ENCODE measurements at places on chromosomes 3 and 15. TPM values are rescaled to one million over a fixed set of nuclear protein-coding genes. Genes with fewer than 3 reads are reported as not detected.

Gene PDZRN3
- 1.0 TPM for total RNA-seq

Gene MINAR1
- 0.49 TPM for total RNA-seq

Gene TF
- total RNA-seq: 0.16 TPM

Gene CASR
- not detected for total RNA-seq

Gene LYZL4
- not detected for total RNA-seq

Gene MELTF
- total RNA-seq: 15.3 TPM

Gene AMIGO3
- 1.4 TPM for total RNA-seq

Gene PCSK6
- 0.13 TPM for total RNA-seq

Gene C3orf22
- not detected for total RNA-seq

Gene KBTBD13
- total RNA-seq: not detected

Gene SNTN
- not detected for total RNA-seq

Gene KLHL6
- total RNA-seq: not detected

Gene C3orf85
- total RNA-seq: not detected

Gene IL17RD
- 31.3 TPM for total RNA-seq

Gene BFSP2
- not detected for total RNA-seq

Gene CLSTN2
- total RNA-seq: 92.3 TPM

Gene SYNPR
- not detected for total RNA-seq

Gene LRRIQ4
- not detected for total RNA-seq

Gene CACNA2D3
- total RNA-seq: 0.13 TPM

Gene CHRM5
- total RNA-seq: not detected

Gene EPHA3
- total RNA-seq: 0.81 TPM

Gene SCN5A
- 0.76 TPM for total RNA-seq

Gene PLSCR5
- total RNA-seq: not detected

Gene CCR3
- not detected for total RNA-seq

Gene GOLGA6D
- total RNA-seq: not detected

Gene CLDN11
- total RNA-seq: 77.7 TPM

Gene PLAAT1
- 2.2 TPM for total RNA-seq

Gene SIDT1
- total RNA-seq: not detected

Gene THRB
- 13.4 TPM for total RNA-seq

Gene CAPN7
- total RNA-seq: 13.0 TPM

Gene SEMA5B
- not detected for total RNA-seq

Gene ARPP21
- total RNA-seq: 0.49 TPM

Gene CAPN3
- 1.9 TPM for total RNA-seq

Gene TM6SF1
- 1.4 TPM for total RNA-seq

Gene ZCWPW2
- total RNA-seq: not detected

Gene C3orf52
- 13.1 TPM for total RNA-seq

Gene UACA
- 18.3 TPM for total RNA-seq

Gene DCLK3
- not detected for total RNA-seq

Gene SLC4A7
- 20.4 TPM for total RNA-seq

Gene MORC1
- not detected for total RNA-seq

Gene NPAP1
- not detected for total RNA-seq

Data from mesangial cell (primary cell).